ENCODE measurements at places on chromosomes 5 and 9. TPM values are rescaled to one million over a fixed set of nuclear protein-coding genes. Genes with fewer than 3 reads are reported as not detected.
A peak's percentile ranks its signal among the peaks of the same experiment; 100 is the strongest.

GRCh38 chr5:102296178-102296817, at the start of gene SLCO4C1:
TSS of gene SLCO4C1 (minus strand) at chr5:102296284. CDS start at chr5:102296262, 22 bp downstream.
- DNase-seq: no peak

GRCh38 chr5:91598216-91598615, 215.1 kb upstream of the ARRDC3 start:
- no peak for DNase-seq

DNA sequence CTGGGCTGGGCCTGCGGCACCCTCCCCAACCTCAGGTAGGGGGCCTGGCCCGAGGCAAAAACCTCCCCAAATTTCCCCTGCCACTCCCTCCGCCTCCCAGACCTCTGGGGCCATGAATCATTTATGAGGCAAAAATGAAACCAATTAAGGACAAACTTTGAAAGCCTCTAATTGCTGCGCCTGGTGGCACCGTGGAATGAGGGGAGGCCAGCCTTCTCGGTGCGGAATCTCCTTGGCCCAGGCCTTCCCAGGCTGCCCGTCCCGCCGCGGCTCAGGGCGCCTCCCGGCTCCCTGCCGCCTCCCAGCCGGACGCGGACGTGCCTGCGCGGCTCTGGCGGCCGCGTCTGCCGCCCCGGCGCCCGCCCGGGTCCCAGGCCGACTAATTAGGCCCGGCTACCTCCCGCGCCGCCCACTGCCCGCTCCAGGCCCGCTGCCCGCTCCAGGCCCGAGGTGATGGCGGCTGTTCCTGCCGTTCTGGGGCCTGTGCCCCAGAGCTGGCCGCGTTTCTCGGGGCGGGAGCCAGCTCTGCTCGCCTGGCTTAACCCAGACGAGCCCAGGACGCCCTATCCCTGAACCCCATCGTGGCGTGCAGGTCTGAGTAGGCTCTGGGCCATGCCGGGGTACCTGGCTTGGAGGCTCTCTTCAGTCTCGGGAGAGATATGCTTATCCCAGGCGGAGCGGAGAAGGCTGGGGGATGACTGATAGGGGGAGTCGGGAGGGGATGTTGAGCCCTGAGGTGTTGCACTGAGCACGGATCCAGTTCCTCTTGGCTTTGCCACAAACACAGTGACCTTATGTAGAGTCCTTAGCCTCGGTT, 20.1 kb downstream of the CXXC5 start:
- no peak for DNase-seq

GRCh38 chr5:59800347-59800893, 93.1 kb downstream of the PDE4D start:
- no peak for DNase-seq

DNA sequence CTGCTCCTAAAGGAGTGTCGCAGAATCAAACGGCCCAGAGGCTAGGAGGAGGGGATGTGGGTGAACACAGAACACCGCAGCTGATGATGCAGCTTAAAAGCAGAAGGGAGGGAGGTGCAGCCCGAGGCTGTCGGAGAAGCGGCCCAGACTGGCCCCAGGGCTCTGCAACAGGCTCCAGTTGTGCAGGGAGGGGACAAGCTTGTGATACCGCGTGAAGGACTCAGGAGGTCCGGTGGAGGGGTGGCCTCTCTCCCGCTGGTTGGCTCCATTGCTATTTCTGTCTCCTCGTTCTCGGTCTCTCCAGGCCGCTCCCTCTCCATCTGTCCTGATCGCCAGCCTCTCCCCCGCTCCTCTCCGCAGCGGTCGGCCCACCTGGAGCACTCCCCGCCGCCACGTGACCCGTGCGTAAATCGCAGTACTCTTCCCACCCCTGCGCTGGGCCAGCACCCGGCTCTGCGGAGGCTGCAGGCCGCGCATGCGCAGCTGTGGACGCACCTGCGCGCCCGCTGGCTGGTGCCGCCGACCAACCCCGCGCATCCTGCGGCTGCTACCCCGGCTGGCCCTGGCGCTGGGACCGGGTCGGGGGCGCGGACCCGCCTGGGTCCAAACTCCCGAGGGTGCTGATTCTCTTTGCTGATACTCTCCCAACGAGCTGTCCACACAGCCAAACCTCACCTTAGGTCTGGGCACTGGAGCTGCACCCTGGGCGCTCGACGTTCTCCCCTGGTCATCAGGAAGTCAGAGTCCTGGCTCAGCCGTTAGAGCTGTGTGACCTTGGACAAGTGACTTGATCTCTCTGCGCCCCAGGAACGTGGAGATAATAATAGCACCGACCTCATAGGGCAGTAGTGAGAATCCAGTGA, 3.7 kb upstream of the STXBP1 start:
- no peak for DNase-seq

DNA sequence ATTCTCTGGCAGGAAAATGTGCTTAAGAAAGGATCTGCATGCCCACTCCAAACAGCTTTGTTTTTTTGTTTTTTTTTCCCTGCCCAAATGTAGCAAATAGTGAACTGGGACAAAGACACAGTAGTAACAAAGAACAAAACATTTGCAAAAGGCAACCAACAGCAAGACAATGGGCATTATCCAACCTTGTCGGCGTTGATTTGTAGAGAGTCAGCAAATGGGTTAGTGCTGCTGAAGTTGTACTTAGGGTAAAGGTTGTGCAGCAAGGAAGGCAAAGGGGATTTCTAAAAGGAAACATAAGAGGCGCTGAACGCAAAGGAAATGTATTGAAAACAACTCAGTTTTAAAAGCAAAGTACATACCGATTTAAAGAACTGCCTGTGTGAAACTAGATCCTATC, 136.2 kb downstream of the MPDZ start:
- no peak for DNase-seq

GRCh38 chr9:16154521-16155078, 601.8 kb downstream of the CCDC171 start:
- DNase-seq: no peak

GRCh38 chr5:34499001-34499734, 157.0 kb upstream of the RAI14 start:
- no peak for DNase-seq

DNA sequence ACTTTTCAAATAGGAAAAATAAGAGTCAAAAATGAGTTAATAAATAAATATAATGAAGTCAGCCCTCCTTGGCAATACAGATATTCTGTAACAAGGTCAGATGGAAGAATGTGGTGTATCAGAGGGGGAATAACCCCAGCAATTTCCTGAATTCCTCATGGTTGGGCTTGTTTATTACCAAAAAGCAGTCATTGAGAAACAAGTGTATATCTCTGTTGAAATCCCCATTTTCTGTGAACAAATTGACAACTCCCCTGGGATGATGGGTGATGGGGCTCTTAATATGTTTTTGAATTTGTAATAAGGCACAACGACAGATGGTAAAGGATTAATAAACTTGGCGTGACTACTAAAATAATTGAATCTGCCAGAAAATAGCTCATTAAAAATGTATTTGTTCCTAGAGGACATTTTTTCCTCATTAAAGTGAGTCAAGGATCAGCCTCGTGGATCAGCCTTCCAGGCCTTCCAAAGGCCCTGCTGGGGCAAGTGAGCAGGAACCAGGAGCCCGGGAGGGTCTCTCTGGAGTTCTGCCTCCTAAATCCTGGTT, 34.2 kb downstream of the THBS4 start:
- DNase-seq: no peak

DNA sequence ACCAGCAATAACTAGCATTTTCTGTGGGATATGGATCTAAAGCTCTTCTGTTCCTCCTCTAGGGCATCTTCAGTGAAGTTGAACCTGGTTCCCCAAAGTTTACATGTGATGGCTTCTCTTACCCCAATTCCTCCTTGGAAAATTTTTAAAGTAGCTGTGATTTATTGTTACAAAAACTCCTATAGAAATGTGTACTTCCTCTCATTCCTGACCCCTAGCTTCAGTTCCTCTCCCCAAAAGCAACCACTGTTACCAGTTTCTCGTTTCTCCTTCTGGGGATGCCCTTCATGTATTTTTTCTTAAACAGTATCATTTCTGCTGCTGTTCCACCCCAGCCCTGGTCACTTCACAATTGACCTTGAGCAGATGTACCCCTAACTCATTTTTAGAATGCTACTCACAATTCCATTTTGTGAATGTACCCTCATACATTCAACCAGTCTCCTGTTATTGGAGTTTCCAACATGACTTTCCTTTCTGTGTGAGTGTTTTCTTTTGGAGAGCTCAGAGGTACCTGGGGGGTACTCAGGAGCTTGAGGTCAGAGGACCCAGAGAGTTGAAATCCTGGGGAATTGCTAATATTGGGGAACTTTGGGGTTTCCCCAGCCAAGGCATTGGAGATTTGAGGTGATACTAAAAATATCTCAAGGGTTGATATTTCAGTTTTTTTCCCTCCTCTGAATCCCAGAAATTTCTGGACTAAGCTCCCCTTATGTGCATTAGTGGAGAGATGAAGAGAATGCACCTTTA, 18.6 kb upstream of the GLRX start:
- no peak for DNase-seq

- no peak for DNase-seq
Measured at GRCh38 chr5:178786859-178787499, 56.5 kb upstream of the ZNF354A start.

- DNase-seq: no peak
Measured at GRCh38 chr5:175892015-175892800, 20.8 kb downstream of the CPLX2 start.

DNA sequence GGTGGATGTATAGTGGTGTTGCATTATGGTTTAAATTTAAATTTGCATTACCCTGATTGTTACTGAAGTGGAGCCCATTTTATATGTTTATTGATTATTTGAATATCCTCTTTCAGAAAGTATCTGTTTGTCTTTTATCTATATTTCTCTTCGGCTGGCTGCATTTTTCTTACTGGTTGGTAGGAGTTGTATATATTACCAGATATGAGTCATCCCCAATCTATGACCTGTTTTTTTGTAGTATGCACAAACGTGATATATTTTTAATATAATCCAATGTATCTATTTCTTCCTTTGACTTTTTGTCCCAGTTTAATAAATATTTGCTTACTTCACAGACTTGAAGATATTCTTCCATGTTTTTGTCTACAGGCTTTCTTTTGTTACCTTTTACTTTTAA, 29.3 kb upstream of the CAMK4 start:
- no peak for DNase-seq

DNA sequence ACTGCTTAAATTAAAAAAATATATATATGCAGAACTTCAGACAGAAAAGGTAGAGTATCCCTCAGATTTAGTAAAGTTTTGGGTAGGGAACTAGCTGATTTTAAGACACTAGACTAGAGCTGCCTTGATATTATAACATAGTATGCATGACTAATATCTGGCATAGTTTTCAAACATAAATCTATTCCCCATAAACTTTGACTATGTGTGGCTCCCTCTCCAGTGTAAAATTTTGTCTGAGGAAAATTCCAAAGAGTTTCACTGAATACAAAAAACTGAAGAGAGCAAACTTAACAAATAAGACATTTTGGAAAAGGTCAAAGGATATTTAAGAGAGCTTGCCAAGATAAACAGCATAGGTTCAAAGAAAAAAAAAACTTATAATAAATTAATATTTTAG, 66.2 kb upstream of the ZNF462 start:
- no peak for DNase-seq

DNA sequence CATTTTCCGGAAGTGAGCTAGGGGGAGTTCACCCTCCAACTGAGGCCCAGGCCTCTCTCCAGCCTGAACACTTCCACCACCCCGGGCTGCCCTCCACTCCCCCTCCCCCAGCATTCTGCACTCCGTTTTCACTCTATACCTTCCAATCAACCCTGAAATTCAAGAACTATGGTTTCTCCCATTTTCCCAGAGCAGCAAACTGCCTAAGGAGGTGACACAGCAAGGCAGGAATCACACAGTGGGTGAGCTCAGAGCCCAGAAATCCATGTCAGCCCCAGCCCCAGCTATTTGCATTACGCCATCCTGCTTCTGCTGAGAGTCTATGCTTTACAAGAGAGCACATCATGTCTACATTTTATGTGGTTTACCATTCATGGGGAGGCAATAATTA, 11.9 kb downstream of the MSX2 start:
- DNase-seq: peak; percentile 39

- DNase-seq: no peak
Measured at GRCh38 chr9:136861874-136862457, 4.1 kb downstream of the EDF1 start.

DNA sequence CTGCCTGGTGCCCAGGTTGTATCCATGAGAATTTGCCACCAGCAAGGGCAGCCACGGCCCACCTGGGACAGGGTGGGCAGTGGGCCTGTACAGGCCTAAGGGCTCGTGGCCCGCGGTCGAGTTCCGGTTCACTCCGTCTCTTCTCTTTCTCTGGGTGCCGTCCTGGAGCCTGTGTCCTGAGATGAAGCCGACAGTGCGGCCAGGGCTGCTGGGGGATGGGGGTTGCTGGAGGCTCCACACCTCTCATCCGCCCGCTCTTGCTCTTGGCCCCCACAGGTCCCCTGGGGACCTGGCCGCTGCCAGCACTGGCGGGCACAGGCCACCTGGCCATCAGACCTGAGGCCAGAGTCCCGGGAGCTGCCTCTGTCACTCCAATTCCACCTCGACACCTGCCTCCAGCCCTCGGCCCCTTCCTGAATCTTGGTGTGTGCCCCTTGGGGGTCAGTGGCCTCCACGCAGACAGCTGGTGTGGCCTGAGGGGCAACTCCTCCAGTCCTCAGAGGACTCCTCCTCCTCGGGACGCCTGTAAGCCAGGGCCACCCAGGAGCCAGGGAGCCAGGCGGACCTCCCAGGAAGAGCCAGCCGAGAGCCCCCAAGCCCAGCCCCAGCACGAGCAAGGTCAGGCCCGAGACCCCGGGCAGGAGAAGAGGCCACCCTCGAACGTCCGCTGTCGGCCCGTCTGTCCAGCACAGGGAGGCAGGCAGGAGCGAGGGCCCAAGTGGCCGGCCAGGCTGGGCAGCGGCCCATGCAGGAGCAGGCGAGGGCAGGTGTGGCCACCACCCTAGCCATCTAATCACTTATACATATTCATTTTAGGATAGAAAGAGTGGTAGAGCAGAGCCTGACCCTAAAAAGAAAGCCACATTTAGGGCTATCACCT, 5.2 kb downstream of the LRRC26 start:
- no peak for DNase-seq

- DNase-seq: no peak
Measured at GRCh38 chr5:96315431-96315830, 117.6 kb downstream of the PCSK1 start.

DNA sequence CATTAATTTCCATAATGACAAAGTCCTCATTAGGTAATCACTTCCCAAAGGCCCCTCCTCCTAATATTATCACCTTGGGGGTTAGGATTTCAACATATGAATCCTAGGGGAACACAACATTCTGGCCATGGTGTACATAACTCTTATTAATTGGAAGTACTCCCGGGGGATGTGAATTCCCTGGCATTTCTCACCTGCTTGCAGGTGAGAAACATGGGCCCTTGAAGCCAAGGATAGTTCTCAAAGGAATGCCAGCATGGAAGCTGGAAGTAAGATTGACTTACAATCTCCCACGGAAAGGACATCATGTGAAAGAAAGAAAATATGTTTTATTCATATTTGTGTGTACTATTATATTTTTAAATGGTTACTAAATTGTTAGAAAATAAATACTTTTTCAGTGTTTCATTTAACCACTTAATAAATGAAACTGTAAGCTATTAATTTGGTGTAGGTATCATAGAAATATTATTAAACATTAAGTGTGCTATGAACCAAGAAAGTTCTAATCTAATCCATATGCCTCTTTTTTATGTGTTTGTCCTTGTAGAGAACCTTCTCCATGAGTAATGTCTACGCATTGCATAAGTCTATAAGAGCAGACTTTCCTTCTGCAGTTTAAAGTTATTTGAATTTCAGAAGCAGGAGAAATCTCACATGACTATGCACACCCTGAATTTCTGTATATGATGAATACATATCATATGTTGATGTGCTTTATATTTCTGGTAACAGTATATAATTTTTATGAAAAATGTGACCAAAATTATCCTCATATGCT, 59.4 kb downstream of the ANXA1 start:
- no peak for DNase-seq

CCDC187 gene
- not detected for polyA plus RNA-seq

IL9 gene
- not detected for polyA plus RNA-seq

PDE8B gene
- polyA plus RNA-seq: 0.02 TPM

C9orf43 gene
- polyA plus RNA-seq: 0.56 TPM

CLK4 gene
- 30.7 TPM for polyA plus RNA-seq

CCNG1 gene
- 236 TPM for polyA plus RNA-seq

GDNF gene
- polyA plus RNA-seq: 2.8 TPM

All from AG04450 (cell line).